ENCODE measurements at places on chromosomes 2 and 18.

- DNase-seq = no peak
Measured at GRCh38 chr2:64565949-64566710, 42.0 kb downstream of the AFTPH start.

- no peak for DNase-seq
Measured at GRCh38 chr2:129483366-129483765, 496.1 kb upstream of the RAB6C start.

DNA sequence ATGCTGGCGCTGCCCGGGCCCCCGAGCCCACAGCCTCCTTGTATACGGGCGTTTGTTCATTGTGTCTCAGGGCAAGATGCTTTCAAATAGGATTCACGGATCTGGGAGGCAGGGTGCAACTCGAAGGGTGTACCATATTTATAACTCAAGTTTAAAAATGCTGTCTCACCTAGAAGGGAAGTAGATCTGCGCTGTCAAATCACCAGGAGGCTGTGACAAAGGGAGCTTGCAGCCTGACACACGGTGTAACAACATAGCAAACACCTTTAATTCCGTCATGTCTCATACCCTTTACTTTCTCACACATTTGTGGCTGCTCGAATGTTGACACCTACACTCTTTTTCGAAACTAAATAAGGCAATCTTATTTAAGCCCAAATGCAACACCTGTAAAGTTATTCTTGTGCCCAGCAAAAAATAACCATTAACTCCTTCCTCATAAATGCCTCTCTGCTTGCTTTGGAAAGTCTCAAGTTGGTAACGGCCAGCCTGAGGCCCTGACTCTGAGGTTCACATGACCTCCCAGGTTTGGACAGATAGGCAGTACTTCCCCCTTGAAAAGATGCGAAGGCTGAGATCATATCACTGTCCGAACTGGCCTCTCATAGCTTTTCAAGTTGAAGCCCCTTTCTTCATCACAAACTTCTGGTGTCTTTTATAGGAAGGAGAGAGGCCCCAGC lies 11.6 kb downstream of the ZEB2 start:
- no peak for DNase-seq

GRCh38 chr2:10303181-10303693 lies 533 bp downstream of the HPCAL1 start:
- no peak for DNase-seq

GRCh38 chr2:69204654-69205053 lies 182.4 kb downstream of the GFPT1 start:
- no peak for DNase-seq

DNA sequence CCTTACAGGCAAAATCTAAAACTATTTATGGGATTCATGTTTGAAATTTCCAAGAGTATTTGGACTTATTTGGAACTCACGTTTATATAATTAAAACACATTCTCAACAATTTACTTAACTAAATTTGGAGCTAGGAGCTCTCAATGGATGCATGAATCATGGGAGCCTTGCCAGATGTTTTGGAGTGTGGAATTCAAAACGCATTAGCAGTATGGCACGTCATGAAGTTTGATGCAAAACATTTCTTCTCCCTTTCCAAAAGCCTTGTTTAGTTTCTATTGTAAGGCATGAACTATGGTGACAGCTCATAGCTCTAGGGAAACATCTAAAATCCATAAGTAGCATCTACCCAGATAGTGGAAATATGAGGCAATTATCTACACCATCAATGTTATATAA lies 701.6 kb downstream of the SATB2 start:
- no peak for DNase-seq

GRCh38 chr2:96940980-96941775 lies 45.2 kb downstream of the FAM178B start:
- DNase-seq = no peak

DNA sequence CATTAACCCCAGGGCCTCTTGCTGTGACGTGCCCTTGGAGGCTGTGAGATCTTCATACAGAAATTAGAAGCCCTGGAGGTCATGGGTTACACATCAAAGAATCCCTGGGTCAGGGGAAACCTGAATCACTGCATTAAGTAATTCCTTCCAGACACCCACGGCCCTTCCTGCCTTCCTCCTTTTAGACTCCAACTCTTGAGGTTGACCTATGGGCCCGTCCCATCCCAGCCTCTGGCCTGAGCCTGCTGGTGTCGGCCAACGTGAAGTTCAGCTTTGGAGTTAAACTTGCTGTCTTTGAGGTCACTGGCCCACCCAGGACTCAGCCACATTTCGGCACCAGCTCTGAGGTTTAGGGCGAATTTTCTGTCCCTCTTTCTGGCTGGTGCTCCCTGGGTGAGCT lies 198.3 kb downstream of the ACKR3 start:
- no peak for DNase-seq

GRCh38 chr2:39150890-39151497 lies 30.1 kb upstream of the SOS1 start:
- no peak for DNase-seq

- DNase-seq = no peak
Measured at GRCh38 chr18:68779169-68779568, 18.7 kb upstream of the CCDC102B start.
